ENCODE measurements at places on chromosomes 4 and X. TPM values are rescaled to one million over a fixed set of nuclear protein-coding genes. Genes with fewer than 3 reads are reported as not detected.
A peak's percentile ranks its signal among the peaks of the same experiment; 100 is the strongest.

MAGEA8 gene
- total RNA-seq = not detected

FGF5 gene
- total RNA-seq = not detected

AR gene
- 0.48 TPM for total RNA-seq

FRMD7 gene
- not detected for total RNA-seq

DNA sequence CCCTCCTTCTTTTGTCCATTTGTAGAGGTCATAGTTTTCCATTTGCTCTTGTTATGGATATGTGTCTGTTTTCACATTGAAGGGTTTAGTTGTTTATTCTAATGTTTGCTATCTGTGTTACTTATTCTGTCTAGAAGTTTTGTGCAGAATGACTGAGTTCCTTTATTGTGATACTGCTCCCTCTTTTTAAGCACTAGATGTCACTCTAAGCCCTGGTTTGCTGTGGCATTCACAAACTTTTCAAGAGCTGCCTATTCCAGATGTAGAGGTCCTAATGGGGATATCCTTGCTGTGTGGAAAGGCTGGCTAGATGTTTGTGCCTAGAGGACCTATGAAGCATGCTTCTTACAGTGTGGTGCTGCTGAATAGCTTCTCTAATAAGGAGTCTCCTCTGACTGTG is 338.6 kb downstream of the SPIN4 start:
- ATAC-seq = no peak

- ATAC-seq = no peak
These were observed 106.1 kb downstream of the NHS start for GRCh38 chrX:17481086-17481485.

- no peak for ATAC-seq
These were observed 40.8 kb upstream of the GRPEL1 start for GRCh38 chr4:7108660-7109059.

GRCh38 chr4:153143527-153144348 is 60.5 kb upstream of the TRIM2 start:
- no peak for ATAC-seq

DNA sequence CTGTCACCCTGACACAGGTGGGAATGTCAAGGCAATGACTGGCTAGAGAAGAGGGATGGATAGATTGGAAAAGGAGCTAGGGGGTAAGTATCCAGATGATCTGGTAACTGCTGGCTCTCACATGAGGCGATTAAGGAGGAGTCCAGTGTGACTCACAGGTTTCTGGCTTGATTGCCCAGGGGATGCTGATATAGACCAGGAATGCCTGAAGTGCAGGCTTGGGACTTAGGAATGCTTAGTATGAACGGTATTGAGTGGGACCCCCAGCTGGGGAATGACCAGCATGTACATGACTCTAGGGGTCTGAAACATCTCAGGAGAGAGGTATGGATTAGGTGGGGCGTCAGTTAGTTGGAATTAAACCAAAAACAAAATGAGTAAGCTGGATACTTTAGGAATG is 65.8 kb upstream of the PRPS1 start:
- ATAC-seq = no peak

GRCh38 chr4:129623233-129623875 is 527.4 kb downstream of the C4orf33 start:
- ATAC-seq = no peak

GRCh38 chr4:137946453-137947174 is 295.5 kb downstream of the SLC7A11 start:
- no peak for ATAC-seq

- no peak for ATAC-seq
These were observed 9.5 kb downstream of the VBP1 start for GRCh38 chrX:155225774-155226173.

DNA sequence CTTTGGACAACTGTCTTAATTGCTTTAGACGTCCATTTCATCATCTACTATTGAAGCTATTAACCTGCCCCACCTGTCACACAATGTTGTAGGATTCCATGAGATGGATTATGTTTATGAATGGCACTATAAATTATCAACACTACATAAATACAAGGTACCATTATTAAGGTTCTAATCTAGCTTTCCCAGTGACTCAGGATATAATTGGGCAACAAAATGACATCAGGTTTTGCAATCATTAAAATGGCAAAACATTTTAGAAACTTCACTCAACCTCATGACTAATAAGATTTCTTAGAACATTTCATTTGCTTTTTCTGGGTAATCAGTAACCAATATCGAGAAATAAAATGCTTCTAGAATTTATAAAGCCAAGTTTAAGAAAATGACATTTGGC is 9.2 kb downstream of the HOPX start:
- ATAC-seq = peak; percentile 79

- no peak for ATAC-seq
These were observed 2387.7 kb upstream of the TENM3 start for GRCh38 chr4:179855469-179855868.

DNA sequence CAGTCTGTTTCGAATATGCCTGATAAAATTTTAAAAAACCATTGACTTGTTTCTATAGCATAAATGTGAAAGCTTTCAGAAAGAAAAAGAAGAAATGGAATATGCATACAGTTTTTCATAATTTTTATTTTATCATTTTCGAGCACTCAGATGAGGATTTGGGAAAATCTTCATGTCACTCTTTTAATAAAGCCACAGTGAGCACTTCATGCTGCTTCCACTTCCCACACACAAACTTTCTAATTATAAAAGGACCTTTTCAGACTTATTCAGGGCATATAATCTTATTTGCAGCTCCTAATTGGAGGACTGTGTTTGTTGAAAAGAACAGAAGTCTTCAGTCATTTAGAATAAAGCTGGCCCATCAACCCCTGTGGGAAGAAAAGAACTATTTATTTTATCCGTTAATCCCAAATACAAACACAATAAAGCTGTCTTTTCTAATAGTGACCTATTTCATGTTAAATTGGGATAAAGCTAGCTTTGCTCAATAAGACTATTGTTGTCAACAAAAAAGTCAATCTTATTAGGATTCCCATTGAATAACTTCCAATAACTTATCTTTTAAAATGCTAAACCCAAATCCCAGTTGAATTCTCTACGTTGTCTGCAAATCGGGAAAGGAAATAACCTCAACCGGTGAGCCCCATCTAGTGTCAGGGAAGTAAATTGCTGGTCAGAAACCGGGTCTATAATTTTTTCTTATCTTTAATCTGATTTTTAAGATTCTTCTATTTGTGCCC is 211.5 kb downstream of the PDGFRA start:
- ATAC-seq = no peak

- ATAC-seq = no peak
These were observed 554.5 kb downstream of the STIM2 start for GRCh38 chr4:27414887-27415731.

- ATAC-seq = no peak
These were observed 586.8 kb upstream of the PITX2 start for GRCh38 chr4:111209706-111210105.

- peak; percentile 63 for ATAC-seq
These were observed 20.0 kb downstream of the AMOT start for GRCh38 chrX:112820364-112821268.

GRCh38 chr4:2816401-2816954 is 23.6 kb downstream of the SH3BP2 start:
- no peak for ATAC-seq

- ATAC-seq = peak; percentile 81
These were observed 391 bp upstream of the PHKA1 start for GRCh38 chrX:72714478-72714916.

DNA sequence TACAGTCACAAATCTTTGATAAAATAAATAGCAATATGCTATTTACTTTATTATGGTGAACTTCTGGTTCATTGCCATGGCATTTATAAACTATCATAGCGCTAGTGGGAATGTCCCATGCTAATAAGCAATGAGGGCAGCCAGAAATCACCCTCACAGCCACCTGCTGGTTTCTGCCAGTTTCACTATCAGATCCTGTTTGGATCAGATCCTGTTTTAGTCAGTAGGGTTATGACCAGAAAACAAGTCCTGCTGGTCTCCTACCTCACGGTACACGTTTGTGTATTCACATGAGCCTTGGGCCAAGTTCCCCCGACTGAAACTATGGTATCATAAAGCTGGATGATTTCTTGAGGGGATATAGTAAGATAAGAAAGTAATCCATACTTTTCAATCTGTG is 17.7 kb downstream of the FOXR2 start:
- ATAC-seq = no peak

DNA sequence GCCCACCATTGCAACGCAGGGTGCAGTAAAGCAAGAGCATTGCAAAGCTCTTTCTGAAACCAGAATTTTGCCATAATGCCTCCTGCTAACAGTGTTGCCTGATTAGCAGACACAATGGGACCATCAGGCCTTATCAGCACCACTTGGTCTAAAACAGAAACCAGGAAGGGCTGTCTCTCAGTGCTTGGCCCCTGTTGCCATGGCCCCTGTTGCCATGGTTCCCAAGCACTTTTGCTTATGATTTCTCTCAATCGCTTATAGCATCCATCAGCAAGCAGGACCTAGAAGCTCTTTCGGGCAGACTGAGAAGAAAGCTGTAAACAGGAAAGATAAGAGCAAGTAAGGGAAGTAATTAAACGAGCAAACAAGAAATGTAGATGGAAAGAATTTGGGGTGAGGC is 36.8 kb downstream of the RTL5 start:
- no peak for ATAC-seq

DNA sequence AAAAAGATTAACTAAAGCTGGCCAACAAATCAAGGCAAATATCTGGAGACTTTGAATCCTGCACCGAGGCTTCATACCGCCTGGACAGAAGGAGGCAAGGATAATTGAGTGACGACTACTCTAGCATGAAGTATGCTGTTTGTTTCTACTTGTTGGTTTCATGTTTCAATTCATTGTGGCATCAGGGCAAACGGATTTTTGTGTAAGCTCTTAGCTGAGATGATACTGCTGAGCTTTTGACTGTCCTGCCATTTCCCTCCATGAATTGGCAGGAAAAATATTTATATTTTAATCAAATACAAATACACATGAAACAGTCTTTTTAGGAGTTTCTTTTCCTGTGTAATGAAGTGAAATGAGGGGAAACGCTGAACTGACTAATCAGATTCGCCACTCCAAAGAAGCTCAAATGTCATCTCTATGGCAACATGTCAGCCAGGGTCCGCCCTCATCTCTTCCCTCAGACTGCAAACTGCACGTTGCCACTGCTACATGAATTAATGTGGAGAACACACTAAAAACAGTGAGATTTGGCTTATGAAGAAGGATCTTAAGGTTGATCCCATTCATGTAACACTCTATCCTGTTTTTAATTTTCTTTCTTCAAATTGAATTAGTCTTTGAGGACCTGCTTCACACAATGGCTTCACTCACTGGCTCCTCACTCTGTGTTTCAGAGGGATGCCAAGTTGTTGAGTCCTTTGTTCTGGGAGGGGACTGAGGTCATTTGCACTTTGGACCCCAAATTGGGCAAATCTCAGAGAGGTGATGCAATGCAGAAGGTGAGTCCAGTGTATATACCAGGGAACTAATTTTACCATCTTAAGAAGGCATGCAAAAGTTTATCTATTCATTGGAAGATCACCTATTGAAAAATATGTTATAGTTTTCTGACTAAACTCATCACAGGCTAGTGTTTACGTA is 149.6 kb upstream of the MID1 start:
- ATAC-seq = no peak

DNA sequence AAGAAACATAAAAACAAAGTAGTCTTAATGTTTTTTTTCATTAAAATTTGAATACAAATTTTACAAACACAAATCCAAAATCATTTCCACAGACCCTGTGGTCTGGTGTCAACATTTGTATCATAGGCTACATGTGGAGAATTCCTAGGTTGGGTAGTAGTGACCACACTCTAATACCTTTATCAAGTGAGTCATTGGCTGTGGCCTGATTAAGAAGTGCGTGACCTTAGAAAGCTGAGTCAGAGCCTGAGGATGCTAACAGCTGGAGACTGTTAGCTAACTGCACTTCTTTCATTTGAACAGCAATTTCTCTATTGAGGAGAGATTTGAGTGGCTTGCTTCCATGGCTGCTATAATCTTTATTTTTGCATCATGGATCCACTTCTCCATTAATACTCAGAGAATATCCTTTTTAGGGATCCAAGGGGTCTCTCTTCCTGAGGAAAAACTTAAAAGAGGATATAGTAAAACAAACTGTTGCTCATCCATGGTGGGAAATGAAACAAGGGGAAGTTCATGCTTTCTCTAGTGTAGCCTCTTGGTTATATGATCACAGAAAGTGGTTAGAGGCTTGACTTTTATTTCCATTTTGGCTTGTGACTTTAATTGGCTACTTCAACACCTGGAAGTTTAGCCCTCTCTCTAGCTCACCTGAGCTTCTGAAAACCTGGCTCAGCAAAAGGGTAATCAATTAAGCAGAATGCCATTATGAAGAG is 335.8 kb downstream of the PABPC4L start:
- no peak for ATAC-seq

Measured in esophagus mucosa (tissue), 1 donor.